CD8-positive, alpha-beta T cell (primary cell): ENCODE measurements at places on chromosomes 1 and 21.

GRCh38 chr1:56377431-56377830 is 201.9 kb downstream of the PLPP3 start:
- no peak for DNase-seq

DNA sequence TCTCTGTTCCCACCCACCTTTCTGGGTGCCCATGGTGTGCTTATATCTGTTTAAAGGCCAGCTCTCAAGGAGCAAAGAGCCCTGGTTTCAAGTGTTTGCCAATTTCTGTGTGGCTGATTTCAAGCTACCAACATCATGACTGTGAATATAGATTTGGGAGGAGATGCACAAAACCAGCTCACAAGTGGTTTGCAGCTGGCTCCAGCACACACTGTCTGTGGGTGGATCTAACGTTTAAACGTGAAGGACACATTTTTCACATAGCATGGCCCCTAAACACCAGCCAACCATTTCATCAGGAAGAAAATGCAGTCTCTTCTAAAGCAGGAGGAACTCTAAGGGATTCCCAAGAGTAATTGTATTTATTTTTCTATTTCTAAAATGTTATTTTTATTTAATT is 65.2 kb downstream of the FCRL5 start:
- DNase-seq: no peak

- no peak for DNase-seq
Observed at GRCh38 chr1:82600314-82600713, 799.6 kb downstream of the ADGRL2 start.

DNA sequence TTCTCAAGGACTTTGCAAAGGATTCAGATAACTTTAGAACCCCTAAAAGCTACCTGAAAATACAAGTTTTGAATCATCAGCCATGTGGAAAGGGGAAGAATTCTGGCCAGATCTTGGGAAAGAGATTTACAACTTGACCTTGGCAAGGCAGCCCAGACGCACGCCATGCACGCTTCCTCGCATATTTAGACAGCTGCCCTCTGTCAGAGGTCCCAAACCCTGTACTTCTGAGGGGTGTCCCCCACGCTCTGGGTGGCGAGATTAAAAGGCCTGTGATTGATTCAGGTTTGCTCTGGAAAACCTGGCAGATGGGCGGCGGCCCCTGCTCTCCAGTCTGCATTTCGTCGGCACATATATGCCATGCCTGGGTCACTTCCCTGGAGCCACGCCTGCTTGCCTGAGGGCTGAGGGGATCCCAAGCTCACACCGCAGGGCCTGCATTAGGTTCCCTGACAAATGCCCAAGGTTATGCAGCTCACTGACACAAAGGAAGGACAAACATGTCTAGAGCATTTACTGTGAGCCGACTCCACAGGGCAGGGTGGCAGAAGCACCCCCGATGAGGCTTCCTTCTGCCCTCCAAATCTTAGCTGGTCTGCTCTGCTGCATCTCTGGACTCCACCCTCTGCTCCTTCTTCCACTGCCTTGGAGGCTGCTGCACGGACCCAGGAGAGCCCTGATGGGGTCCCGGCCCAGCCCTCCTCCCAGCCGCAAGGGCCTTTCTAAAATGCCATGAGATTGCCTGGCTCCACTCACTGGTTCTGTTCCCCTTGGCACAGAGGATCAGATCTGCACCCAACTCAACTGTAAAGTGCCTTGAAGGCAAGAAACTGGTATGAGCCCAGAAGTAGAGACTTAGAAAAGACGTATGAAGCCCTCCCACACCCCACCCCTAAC is 103.9 kb downstream of the BCAR3 start:
- DNase-seq: no peak

- DNase-seq: peak; percentile 24
Observed at GRCh38 chr1:168833801-168834224, 104.8 kb upstream of the DPT start.

GRCh38 chr1:169348383-169349036 is 19.1 kb downstream of the NME7 start:
- no peak for DNase-seq

- no peak for DNase-seq
Observed at GRCh38 chr1:109307274-109308021, 637 bp upstream of the MYBPHL start.

DNA sequence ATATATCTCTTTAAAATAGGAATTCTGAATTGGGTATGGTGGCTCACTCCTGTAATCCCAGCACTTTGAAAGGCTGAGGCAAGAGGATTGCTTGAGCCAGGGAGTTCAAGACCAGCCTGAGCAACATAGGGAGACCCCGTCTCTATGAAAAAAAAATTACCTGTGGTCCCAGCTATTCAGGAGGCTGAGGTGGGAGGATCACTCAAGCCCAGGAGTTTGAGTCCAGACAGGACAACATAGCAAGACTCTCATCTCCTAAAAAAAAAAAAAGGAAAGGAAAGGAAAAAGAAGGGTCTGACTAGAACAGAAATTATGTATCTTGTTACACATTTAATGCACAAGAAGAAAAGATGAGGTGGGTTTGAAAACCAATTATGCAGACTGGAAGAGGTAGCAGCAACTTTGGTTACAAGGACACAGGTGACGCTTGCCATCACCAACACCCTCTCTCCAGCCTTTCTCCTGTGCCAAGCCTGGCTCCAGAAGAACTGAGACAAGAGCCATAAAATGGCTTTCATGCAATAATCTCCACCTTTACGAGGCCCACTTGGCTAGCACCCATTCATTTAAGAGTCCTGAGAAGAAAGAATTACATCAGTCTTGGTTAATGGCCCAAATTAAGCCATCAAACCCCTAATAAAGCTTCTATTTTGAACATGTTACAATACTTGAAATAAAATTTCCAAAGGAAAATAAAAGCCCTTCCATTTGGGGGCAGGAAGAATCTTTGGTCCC is 4.8 kb upstream of the SELENBP1 start:
- DNase-seq: no peak

DNA sequence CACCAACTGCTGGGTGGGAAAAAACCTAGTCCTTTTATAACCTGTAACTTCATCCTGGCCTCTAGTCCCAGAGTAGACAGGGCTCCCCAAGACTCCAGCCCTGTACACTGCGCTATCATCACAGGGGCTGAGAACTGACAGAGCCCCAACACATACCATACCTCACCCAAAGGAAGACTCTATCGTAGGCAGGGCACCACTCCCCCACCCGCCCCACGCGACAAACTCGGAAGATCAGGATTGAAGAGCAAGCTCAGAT is 15.8 kb downstream of the INPP5B start:
- no peak for DNase-seq

DNA sequence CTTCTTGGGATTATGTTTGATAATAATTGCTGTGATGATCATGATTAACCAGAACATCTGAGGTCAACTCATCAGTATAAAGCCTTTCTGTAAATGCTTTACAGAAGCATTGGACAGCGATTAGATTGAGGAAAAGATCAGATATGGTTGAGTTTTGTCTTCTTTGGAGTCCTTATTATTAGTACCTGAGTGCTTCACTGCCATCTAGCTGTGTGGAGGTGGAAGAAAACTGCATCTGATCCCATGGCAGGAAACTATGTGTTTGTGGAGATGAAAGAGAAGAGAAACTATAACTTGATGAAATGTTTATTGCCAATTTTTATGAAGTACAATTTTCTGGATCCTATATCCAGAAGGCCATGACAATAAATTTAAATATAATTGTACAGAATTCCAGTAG is 11.4 kb downstream of the FLG2 start:
- DNase-seq: no peak

GRCh38 chr1:5610432-5610831 is 381.8 kb downstream of the NPHP4 start:
- DNase-seq: no peak
